ENCODE measurements at places on chromosomes 16 and 17.

DNA sequence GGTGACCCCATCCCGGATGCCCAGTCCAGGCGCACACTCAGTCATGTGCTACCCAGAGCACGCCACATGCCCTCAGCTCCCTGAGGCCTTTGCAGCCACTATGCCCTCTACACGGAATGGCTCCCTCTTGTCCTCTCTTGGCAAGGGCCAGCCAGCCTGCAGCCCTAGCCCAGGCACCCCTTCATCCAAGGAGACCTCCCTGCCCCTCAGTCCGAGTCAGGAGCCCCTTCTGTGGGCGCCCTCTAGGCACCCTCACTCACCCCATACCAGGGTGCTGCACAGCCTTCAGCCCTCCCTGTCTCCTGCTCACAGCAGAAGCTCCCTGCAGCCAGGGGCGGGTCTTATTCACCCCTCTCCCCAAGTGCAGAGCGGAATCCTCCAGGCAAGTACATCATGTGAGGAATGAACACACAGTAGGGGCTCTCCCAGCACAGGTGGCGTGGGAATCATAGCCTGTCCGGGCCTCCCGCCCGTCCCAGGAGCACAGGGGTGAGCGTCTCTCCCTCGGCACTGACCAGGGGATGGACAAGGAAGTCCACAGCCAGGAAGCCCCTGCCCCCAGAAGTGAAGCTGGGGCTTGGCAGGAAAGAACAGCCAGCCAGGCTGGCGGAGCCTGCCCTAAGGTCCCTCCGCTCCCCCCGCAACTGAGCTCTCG lies 186.9 kb downstream of the RBFOX3 start:
- no peak for DNase-seq

DNA sequence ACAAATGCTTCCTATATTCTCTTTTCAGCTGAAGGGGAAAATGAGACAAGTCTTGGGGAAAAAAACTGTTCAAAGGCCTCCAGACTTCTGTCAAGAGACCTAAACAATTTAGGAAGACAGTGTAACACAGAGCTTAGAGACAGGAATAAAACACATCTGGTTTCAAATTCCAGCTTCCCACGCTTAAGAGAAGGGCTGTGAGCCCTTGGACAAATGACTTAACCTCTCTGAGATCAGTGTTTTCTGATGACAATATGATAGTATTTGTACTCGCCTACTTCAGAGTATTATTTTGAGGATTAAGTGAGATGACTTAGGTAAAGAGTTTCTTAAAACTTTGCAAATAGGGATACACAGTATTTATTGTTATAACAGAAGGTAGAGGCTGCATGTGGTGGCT lies 29.5 kb downstream of the SMURF2 start:
- no peak for DNase-seq

DNA sequence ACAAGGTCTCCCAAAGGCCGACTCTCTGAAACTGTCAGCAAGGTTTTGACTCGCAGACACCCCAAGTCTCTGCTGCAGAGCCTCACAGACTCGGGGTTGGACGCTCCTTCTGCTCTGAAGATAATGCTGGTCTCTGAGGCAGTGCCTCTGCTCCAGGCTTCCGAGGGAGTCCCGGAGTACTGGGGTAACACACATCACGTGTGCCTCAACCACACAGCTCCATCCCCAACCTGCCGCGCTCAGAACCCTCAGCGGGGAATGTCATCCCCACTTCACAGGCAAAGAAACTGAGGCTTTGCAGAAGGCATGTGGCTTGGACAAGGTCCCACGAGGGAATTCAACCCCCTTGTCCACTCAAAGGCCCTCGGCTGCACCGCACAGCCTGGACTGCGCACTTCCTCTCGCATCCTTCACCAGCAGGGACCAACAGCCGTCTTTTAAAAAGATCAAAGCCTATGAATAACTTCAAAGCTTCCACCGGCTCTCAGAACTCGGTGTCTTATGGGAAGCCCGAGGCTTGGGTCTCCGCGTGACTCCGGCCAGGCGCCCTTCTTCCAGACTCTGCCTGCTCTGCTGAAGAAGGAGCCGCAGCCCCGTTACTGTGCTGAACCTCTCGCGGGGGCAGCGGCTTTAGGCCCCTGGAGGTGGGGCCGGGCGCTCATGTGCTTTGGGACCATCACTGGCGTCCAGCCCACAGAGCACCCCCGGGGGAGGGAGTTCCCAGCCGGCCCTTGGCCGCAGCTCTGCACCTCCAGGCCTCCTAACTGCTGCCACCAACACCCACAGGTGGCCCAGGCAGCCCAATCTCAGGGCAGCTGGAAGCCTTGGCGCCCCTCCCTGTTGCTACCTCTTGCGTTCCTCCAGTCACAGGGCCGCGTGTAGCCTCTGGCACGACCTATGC lies 2.2 kb downstream of the TMEM204 start:
- DNase-seq, result no peak

GRCh38 chr17:74694081-74694480 lies 18.6 kb downstream of the CD300LF start:
- DNase-seq, result no peak

GRCh38 chr17:48642059-48642842 lies 16.1 kb upstream of the HOXB9 start:
- no peak for DNase-seq

GRCh38 chr16:19717314-19717713 lies 713 bp downstream of the KNOP1 start:
- DNase-seq, result no peak

DNA sequence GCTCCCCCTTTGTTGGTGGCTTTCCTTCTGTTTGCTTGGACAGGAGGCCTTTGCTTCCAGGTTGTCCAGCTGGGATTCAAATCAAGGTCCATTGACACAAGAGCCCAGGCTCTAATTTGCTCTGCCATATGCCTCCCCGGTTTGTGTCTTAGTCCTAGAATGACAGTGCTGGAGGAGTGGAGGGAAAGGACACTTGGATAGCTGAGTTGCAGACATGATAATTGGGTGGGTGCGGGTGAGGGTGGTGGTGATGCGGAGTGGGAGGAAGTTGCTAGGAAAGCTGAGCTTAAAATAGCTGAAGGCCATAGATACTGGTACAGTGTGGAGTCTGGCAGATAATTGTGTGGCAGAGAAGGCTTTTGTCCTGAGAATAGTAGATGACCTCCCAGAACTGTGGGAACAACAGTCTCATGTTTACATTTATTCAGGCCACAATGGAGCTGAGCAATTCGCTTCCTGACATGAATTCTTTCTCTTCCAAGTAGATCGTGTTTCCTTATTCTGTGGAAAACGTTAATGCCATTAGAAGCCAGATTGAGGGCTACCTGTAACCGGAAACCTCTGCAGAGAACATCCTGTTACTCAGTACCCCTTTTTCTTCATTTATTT lies 23.8 kb downstream of the SEC14L1 start:
- DNase-seq, result no peak

GRCh38 chr17:40474419-40475002 lies 26.9 kb downstream of the TNS4 start:
- DNase-seq, result no peak

DNA sequence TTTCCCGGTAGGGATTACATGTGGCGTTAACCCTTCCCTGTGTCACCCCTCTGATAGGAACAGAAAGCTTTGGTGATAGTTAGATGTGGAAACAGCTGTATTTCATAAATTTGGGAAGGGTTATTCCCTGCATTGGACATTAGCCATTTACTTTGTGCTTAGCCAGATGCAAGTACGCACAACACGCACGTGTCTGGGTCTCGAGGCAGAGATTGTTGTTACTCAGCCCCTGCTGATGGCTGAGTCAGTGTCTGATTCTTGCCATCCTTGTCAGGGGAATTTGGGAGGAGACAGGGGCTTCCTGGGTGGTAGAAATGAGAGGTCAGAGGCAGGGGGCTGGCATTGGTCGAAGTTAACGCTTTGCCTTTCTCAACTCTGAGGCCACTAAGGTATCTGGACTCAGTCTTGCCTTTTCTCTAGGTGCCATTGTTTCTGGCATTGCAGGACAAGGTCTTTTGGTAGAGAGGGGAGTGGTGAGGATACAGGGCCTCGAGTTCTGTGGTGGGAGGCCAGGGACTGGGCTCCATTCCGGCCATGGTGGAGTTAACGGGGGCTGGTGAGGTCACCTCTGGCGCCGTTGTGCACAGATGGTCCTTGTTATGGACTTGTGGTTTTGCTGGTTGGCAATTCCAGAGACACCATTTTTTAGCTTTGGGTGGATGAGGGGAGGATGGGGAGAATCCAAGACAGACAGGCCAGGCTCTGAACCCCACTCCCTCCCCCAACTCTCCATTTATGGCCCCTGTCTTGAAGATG lies 8.2 kb downstream of the MMP2 start:
- no peak for DNase-seq

DNA sequence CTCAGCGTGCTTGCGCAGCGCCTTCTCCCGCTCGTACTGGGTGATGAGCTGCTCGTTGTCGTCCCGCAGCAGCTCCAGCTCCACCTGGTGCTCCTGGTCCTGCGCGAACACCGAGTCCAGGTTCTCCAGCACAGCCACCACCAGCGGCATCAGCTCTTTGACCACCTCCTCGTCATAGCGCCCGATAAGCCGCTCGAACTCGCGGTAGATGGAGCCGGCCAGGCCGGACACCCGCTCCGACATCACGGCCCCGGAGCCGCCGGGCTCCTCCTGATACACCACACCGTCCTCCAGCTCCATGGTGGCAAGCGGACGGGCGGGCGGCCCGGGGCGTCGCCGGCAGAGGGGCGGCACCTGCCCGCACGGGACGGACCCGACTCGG lies 320 bp downstream of the SPAG9 start:
- peak; percentile 44 for DNase-seq

DNA sequence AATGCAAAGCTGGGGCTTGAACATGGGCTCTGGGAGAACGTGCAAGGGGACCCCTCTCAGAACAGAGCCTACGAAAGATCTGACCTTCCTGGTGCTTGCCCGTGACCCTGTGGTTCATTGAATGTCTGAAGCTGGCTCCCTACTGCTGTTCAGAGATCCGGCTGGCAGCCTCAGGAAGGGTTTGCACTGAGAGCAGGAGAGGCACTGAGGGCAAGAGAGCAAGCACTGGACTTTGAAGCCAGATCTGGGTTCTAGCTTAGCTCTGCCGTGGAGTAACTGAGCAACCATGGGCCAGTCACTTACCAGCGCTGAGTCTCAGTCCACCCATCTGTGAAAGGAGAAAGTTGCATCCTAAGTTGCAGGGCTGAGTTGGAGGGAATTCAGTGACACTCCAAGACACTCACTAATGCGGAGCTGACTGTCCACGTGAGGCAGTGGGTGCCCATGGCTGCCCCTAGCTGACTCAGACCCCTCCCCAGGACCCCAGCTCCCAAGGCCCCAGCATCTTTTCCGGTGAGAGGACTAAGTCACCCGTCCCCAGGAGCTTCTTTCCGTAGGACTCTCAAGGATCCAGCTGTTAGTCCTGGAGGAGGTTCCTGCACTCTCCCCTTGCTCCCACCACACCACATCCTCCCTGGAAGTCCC lies 41.3 kb downstream of the BEAN1 start:
- no peak for DNase-seq

GRCh38 chr17:33509331-33509730 lies 216.2 kb upstream of the ASIC2 start:
- no peak for DNase-seq

DNA sequence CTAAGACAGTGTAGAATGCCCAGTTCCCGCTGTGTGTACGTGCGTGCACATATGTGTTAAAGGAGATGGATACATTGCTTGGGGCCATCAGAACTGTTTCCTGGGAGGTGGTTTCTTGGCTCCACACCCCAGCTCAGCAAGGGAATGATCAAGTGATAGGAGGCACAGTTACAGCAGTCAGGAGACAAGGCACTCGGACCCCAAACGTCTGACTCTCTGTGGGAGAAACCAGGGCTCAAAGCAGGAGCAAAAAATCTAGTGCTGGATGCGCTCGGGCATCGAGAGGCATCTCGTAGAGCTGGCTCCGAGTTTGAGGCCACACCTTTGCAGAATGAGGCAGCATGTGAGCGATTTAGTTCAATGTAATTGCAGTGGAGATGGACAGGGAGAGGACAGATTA lies 71.9 kb downstream of the RBBP6 start:
- no peak for DNase-seq

- DNase-seq, result no peak
Measured at GRCh38 chr17:6106212-6106611, 36.0 kb downstream of the WSCD1 start.

DNA sequence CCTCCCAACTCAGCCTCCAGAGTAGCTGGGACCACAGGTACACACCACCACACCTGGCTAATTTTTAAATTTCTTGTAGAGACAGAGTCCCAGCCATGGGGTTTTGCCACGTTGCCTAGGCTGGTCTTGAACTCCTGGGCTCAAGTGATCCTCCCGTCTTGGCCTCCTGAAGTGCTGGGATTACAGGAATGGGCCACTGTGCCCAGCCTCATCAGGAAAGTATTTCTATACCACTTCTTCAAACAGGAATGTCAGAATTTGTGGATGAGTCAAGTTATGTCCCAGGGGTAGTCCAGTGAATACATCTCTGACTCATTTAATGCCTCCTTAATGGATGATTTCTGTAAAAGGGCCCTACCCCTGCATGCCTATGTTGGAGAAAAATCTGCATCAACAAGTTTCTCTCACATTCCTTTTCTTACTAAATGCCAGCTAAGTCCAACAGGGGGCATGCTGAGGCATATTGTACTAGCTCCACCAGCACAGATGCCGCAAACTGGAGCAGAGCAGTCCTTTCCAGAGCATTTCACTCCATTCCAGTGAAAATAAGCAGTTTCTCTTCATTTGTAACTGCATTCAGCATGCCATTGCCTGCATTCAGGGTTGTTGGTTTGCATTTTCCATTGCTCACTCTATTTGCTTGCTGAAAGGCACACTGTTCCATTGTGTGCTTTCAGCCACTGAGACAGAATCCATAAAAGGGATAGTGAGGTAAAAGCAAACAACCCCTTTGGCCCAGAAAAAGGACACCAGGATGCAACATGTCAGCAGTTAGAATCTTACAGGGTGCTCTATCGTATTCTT lies 5.3 kb upstream of the CAVIN1 start:
- peak; percentile 42 for DNase-seq

GRCh38 chr16:54921206-54921824 lies 9.3 kb upstream of the IRX5 start:
- DNase-seq, result no peak

DNA sequence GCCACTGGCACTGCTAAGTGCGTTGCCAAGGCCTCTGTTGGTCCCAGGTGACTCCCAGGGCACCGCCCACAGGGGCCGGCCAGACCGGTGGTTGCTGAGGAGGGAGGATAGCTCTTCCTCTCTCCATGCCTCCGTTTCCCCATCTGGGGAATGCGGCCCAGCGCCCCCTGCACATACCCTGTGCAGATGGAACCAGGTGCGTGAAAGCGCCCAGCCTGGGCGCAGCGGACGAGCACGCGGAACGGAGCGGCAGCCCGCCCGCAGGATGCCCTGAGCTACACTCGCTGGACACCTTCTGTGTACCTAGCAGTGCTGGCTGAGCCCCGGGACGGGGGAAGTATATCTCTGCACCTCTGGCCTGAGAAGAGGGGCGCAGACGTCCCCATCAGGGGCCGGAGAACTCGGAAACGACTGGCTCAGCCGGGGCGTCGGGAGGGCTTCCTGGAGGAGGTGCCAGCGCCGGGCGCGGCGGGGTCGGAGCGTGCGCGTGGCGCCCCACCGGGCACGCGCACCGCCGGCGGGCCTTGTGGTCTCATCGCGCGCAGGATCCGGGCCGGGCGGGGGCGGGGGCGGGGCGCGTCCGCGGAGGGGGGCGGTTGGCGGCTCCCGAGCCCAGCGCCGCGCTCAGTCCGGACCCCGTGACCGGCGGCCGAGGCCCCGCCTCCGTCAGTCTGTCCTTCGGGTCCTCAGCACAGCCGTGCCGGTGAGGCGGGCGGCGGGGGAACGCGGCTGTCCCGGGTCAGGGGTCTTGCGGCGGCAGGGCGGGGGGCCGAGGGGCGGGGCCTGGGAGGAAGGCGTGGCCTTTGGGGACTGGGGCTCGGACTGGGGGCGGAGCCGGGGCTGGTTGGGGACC lies at the start of the genes CCDC78 and HAGHL:
CCDC78 (minus strand) TSS at position 6 of the 853 bp plus-strand sequence. CDS start 76 bp downstream, outside the sequence.
HAGHL (plus strand) TSS at position 669 of the 853 bp plus-strand sequence. CDS start 404 bp downstream, outside the sequence.
- peak; percentile 68 for DNase-seq

GRCh38 chr16:79970551-79971236 lies 370.2 kb upstream of the MAF start:
- DNase-seq, result no peak

Measured in CD4-positive, alpha-beta T cell treated with Interleukin-1 beta for 1 hour (primary cell).